ENCODE measurements at places on chromosomes 12 and 14.

DNA sequence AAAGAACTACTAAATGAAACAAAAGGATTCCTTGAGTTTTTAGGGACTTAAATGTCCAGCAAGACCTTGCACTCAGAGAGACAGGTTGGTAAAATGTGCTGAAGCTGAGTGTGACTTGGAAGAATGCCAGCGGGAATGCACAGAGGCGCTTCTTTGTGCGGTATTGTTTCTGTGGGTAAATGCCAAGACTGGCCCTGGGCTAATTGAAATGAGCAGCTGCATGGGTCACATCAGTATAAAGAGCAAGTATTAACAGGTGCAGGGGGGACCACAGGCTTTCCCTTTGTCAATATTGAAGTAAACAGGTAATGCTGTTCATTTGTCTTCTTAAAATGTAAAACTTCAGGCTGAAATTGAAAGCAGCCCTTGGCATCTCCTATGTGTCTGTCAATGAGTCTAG, 74.3 kb downstream of the LMO3 start:
- DNase-seq: no peak

GRCh38 chr12:104058802-104059201, 5.5 kb upstream of the HCFC2 start:
- DNase-seq: no peak

- no peak for DNase-seq
Observed at GRCh38 chr12:116299665-116300328, 22.3 kb upstream of the MED13L start.

DNA sequence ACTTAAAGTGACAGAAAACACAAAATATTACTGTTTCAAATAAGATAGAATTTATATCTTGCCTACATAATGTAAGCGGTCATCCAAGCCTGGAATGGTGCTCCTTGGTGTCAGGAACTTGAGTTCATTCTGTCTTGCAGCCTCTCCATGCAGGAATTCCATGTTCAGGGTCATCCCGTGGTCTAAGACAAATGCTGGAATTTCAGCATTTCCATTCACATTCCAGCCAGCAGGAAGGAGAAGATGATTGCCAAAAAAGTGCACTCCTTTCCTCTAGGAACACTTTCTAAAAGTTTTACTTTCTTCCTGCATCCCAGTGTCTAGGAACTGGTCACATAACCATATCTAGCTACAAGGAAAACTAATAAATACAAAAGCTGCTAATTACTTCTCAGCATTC, 106.3 kb downstream of the PTPRO start:
- DNase-seq: no peak

- DNase-seq: peak; percentile 72
Observed at GRCh38 chr12:16939871-16940306, 333.9 kb upstream of the LMO3 start.

DNA sequence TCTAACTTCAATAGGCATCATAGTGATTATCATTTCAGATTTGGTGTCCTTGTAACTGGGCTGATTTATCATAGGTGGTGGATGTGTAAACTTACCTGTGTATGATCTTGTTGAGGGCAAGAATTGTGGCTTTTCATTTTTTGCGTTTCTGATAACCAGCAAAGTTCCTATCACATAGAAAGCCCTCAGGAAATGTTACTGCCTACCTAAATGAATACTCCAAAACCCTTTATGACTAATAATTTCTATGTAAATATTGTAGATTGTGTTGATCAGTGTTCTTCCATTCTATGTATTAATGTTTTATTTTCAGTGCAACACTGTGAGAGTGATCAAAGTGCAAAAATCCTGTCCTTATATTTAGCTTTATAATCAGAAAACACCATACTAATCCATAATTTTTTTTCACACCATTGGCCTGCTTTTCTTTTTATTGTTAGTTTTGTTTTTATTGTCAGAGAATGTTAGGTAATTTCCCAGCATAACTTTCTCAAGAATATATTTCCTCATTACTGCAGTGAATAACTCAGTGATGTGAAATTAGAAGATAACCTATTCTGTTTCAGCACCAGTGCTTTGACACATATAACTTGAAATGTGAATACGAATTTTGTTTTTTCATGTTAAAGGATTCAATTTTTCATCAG, 94.1 kb downstream of the GPHN start:
- no peak for DNase-seq

DNA sequence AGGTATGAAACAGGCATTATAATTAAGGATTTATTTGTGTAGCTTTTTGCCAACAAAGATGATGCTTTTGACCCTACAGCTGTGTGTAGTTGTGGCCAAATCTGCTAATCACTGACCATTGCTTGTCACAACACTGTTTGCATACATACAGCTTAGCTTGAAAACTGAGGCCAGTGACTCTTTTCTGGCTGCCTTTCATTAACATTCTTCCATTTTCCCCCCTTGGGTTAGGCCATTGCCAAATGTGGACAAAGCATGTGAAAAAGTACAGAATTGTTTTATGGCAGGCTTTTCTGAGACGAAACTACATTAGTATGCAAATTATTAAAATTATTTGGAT, 263.3 kb downstream of the SLC16A7 start:
- no peak for DNase-seq

- no peak for DNase-seq
Observed at GRCh38 chr12:97487470-97487869, 24.9 kb downstream of the RMST start.

DNA sequence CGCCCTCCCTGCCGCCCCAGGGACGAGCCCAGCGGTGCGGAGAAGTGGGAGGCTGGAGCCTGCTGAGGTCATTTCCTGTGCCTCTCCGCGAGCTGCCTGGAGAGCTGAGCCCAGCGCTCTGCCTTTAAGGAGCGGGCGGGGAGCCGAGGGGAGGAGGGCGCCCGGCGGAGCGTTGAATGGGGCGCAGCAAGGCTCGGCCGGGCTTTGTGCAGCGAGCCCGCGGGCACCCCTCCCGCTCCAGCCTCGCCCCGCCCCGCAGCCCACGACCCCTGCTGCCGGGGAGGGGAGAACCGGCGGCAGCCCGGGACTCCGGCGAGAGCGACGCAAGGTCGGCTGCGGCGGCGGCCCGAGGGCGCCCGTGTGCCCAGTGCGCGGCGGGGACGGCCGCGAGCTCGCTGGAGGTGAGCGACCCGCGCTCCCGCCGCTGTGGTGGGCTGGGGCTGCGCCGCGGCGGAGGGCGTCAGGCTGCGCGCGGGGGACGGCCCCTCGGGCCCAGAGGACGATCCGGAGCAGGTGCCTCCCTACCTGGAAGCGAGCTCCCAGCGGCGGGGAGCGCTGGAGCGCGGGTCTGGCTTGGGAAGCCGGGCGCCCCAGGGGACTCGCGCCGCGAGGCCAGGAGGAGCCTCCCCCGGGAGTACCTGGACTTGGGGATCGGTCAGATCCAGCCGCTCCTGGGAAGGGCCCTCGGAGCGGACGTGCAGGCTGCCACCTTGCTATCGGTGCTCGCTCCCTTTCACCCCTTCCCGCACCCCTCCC, at the start of gene PLEKHH1:
Gene PLEKHH1, plus strand, starts transcription at position 293 of the 756 bp plus-strand sequence. CDS start 8,578 bp downstream, outside the sequence.
- DNase-seq: peak; percentile 21

Measured in AML-193 (cell line).